CD4-positive, alpha-beta T cell treated with Interleukin-2 at 100 ng/mL for 4 hours (primary cell): ENCODE measurements at places on chromosomes 2 and 18.

- DNase-seq = no peak
Observed at GRCh38 chr18:47591429-47591828, 339.0 kb downstream of the SMAD2 start.

- no peak for DNase-seq
Observed at GRCh38 chr2:239118675-239119211, 270.9 kb downstream of the TWIST2 start.

DNA sequence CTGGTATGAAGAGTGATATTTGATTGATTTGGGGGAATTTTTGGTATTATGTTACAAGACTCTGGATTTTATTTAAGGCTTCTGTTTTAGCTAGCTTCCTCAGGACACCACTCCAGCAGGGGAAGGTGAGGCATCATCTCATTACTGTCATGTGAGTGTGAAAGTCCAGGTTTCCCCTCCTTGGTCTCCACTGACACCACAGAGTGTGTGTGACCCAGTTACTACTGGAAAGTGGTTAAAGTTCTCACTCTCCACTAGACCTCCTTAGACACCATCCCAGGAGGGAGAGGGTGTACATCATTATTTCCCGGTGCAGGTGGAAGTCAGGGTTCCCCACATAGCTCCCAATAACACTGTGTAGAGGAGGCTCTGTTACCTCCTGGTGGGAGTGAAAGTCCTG lies 35.8 kb upstream of the EPG5 start:
- no peak for DNase-seq

- no peak for DNase-seq
Observed at GRCh38 chr2:178436662-178437061, 14.3 kb downstream of the PRKRA start.

GRCh38 chr2:228599297-228599696 lies 417.8 kb upstream of the SPHKAP start:
- DNase-seq = no peak

DNA sequence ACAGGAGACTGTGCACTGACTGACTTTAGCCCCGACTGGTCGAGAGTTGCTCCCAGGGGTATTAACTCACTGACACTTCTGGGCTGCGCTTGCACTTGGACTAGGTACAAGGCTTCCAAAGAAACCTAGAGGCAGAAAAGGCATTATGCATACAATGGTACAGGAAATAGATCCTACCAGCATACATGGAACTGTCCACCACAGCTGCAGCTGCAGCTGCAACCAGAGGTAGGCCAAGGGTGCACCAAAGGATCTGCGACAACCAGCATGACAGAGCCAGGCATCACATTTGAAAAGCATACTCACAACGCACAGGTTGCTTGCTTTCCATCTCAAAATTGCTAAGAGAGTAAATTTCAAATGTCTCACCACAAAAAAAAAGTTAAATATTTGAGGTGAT lies 22.6 kb upstream of the PGAP1 start:
- no peak for DNase-seq

- peak; percentile 54 for DNase-seq
Observed at GRCh38 chr2:157596992-157597681, 31.5 kb downstream of the ACVR1C start.

GRCh38 chr2:37526856-37527255 lies 144.6 kb downstream of the CDC42EP3 start:
- no peak for DNase-seq

DNA sequence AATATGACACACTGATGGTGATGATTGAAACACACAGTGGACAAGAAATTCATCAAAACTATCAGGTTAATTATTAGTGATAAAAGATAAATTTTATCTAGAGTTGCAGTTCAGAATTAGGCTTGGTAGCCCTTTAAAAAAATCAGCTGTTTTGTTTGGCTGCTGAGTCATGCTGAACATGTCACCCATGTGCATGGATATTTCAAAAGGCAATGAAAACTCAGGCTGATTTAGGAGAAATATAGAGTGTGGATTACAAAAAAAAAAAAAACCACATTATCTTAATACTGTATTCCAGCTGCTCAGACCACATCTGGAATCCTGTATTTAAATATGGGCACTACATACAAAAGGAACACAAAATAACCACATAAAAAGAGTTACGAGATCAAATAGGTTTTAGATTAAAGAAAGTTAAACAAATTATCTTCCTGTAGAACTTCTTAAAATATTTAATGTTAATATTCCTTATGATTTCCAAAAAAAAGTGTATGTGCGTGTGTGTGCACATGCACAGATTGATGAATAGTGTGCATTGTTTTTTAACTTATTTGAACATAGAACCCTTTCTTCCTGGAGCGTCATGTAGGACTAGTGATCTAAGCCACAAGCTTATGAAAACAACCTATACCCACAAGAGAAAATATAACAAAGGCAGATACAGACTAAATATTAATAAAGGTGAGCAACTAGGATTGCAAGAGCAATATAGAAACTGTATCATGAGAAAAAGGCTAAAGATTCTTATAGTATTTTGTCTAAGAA lies 186.2 kb downstream of the STK39 start:
- DNase-seq = no peak

DNA sequence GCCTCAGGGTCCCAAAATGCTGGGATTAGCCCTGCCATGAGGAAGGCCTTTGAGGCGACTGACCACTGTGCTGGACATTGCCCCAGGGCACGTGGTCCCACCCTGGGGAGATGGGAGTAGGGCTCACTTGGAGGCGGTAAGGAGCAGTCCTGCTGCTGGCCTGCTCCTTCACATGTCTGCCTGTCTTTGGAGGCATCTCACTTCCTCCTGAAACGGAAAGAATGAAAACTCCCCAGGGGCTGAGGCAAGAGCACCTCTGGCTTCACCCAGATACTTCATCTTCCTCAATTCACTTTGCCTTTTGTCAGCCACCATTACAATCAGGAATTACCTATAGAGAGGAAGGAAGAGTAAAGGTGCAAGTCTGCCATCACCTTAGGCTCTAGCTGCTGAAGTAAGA lies 59.9 kb upstream of the GATA6 start:
- no peak for DNase-seq

DNA sequence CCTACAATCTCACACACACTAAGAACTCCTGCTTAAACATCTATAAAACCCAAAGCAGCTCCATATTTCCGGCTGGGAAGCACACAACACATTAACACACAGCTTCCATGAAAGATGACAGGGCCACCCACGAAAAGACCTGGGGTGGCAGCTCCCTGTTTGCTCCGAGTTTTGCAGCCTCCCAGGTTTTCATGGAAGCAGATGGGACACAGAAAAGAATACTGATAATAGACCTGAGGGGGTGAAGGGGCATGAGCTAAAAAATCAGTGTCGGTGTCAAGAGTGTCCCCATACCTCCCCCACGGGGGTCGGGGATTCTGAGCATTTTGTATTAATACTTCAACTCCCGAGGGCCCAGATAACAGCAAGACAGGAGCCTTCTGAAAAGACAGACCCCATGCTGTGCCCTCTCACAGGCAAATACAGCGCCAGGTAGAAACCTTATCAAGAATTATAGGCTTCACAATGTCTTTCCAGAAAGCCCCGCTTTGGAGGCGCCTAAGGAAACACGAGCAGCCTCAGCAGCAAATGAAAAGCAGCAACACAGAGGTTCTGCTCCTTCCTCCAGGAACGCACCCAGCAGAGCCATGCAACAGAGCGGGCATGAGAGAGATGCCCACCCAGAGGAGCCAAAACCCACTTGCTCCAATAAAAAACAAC lies 50.5 kb downstream of the ZNF516 start:
- no peak for DNase-seq
